NCI-H1092 (cell line): ENCODE measurements at places on chromosomes 2 and 18.

- DNase-seq = no peak
These were observed 27.9 kb upstream of the EPC2 start for GRCh38 chr2:148616662-148617061.

DNA sequence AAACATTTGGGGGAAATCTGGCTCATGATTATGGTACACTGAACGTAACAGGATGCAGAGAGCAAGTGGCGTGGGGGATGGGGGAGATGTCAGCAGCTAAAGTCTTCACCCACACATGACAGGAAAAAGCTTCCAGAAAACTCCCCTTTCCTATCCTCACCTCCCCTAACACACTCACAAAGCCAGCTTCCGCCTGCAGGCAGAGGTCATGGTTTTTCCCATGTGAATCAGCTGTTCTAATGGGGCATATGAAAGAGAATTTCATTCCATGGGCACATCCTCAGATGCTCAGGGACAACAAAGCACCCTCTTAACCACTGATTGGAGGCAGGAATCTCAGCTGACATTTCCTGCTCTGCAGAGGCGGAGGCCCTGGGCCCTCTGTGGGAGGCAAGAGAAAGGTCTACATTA, 129.1 kb downstream of the TSN start:
- no peak for DNase-seq

- no peak for DNase-seq
These were observed 64.8 kb downstream of the DIPK1C start for GRCh38 chr18:74392323-74392722.

GRCh38 chr18:26646901-26647300, 98.5 kb upstream of the KCTD1 start:
- no peak for DNase-seq
